Suppressor macrophage treated with lipopolysaccharide for 4 hours (primary cell): ENCODE measurements at places on chromosomes 12 and 14.

GRCh38 chr12:113242026-113242418 is 20.8 kb downstream of the TPCN1 start:
- no peak for DNase-seq

DNA sequence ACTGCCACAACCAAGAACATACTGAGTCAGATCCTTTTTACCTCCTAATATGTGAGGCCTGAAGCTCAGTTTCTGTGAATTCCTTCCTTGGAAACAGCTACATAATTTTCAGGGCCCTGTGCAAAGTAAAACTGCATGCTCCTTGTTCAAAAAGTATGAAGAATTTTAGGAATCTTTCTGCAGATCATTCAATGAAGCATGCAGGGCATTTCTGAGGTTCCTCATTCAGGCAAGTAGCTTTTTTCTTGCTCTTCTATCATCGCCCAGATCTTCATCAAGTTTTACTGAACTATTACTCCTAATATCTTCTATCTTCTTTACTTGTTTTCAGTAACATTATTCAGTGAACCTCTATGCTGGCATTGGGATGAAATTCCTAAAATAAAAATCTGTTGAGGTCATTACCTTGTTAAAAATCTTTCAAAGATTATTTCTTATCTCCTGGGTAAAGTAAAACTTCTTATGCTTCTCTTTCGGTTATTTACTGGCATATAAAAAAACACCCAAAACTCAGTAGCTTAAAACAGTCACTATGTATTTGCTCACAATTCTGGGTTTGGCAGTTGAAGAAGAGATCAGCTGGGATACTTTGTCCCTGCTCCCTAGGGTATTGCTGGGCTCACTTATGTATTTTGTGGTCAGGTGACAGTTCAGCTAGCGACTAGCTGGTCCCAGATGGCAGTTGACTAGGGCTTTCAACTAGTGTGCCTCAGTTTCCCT is 42.6 kb upstream of the KRR1 start:
- DNase-seq = no peak

DNA sequence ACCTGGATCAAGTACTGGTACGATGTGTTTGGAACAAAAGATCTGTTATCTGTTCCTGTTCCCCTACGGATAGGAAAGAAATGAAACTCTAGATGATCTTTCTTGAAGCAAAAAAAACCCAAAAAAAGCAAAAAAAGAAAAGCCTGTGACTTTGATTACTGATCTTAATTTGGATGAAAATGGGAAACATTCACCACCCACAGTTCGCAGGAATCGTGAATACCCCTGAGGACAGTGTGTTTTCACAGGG is 138.7 kb upstream of the LMNTD1 start:
- no peak for DNase-seq

- DNase-seq = no peak
Observed at GRCh38 chr14:43522901-43523300, 984.2 kb downstream of the FSCB start.

- DNase-seq = peak; percentile 39
Observed at GRCh38 chr14:44989497-44990440, 27.8 kb downstream of the TOGARAM1 start.

- no peak for DNase-seq
Observed at GRCh38 chr12:127991485-127991884, 275.5 kb upstream of the TMEM132C start.

- no peak for DNase-seq
Observed at GRCh38 chr12:13562915-13563742, 366.6 kb downstream of the EMP1 start.

- no peak for DNase-seq
Observed at GRCh38 chr12:19031032-19031431, 98.5 kb upstream of the PLEKHA5 start.

GRCh38 chr12:70268972-70269371 is 25.7 kb downstream of the CNOT2 start:
- DNase-seq = no peak

DNA sequence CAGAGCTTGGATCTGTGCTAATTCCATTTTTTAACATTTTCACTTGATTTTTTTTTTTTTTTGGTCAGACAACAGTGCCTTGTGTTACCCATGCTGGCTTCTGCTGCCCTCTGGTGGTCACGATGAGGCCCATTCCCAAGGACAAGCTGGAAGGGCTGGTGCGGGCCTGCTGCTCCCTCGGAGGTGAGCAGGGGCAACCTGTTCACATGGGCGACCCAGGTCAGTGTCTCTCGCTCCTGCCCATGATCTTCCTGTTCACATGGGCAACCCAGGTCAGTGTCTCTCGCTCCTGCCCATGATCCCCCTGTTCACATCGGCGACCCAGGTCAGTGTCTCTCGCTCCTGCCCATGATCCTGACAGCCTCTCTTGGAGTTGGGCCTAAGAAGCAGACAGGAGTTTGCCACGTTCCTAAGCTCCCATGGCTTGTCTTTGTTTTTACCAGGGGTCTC is 59.4 kb downstream of the DGLUCY start:
- peak; percentile 73 for DNase-seq

DNA sequence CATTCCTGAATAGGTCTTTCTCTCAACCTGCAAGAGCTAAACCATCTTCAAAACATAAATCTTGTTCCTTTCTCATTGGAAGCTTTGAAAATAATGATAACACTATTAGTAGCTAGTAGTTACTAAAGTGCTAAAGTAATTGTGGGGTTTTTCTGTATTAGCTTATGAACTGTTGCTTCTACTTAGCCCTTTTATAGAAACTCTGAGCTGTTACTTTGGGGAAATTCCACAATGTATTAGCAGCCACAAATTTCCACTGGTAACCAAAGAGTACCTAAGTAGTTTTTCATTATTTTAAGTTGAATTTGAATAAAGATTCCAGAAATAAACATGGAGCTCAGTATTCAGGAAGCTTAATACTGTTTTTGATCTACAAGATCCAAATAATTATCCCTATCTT is 6.4 kb upstream of the MAPK1IP1L start:
- no peak for DNase-seq

- DNase-seq = no peak
Observed at GRCh38 chr12:125989696-125990095, 924.5 kb downstream of the AACS start.

GRCh38 chr12:47156167-47156736 is 76.5 kb upstream of the AMIGO2 start:
- DNase-seq = no peak

DNA sequence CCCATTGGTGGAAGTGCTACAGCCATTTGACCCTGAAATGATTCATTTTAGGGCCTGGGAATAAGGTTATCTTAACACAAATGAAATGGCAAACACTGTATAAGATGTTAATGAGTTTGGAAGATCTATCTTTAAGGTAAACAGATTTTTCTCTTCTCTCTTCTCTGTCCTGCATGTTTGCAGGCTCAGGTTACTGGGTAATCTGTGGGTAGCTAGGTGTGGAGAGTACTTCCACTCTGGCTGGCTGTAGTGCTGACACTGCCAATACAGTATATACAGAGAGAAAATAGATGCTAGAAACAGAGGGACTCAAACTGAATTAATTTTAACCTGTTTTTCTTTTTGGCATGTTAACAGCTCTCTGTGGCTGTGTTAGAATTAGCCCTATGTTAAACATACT is 84.6 kb downstream of the SLC38A6 start:
- no peak for DNase-seq

- DNase-seq = no peak
Observed at GRCh38 chr12:18576104-18576626, 161.6 kb downstream of the PLCZ1 start.

DNA sequence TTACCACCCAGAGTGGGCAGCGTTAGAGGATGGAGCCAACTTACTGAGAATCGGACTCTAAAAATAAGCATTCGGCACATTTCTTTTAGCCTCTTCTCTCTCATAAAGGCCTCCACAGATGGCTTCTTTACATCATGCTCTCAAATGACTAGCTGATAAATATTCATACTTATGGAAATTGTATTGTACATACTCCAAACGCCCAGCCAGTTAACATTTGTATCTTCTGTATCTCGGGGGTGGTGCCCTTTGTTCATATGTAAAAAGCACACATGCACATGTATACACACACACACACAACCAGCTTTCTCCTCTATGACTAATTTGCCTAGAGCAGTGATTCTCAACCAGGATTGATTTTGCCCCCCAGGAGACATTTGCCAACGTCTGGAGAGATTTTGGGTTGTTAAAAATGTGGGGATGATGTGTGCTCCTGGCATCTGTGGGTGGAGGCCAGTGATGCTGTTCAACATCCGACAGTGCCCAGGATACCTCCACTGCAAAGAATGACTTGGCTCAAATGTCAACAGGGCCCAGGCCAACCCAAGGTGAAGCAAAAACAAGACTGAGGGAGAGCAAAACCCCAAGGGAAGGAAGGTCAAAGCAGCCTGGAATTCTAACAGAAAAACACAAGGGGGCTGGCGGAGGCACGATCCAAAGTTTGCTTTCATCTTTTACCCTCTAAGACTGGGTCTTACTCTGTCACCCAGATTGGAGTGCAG is 15.2 kb upstream of the CDK2AP1 start:
- DNase-seq = no peak

DNA sequence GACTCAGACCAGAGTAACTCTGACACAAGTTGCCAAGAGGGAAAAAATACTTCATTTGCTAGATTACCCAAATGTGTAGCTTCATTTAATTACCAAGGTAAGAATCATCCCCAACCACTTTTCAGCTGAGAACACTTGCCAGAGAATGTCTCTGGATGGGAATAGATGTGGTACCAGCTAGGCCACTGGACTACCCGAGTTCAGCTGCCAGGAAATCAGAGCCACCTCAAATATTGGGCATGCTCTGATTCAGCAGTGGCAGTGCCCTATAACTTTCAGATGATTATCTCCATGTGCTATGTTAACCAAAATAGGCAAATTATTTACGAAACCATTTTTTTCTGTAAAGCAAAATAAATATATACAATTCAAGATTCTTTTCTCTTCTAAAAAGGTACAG is 80.7 kb downstream of the SLC38A1 start:
- DNase-seq = no peak

GRCh38 chr12:85072826-85073225 is 36.7 kb downstream of the LRRIQ1 start:
- no peak for DNase-seq

DNA sequence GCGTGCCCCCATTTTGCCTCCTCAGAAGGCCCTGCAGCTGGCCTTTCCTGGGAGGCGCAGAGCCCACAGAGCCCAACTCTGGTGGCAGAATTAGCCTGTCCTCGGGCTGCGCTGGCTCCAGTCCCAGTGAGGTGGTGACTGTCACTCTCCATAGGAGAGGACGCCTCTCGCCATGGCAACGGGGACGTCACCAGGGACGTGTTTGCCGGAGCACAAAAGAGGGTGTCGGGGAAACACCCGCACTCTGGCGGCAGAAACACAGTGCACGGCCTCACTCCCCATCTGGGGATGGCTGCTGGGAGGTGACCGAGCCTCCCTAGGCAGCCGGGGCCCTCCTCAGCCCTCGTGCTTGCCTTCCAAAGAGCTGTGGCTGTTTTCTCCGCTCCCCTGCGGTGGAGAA is 50.2 kb upstream of the NCOR2 start:
- DNase-seq = no peak

- no peak for DNase-seq
Observed at GRCh38 chr12:62005615-62006014, 254.6 kb upstream of the USP15 start.
